ENCODE measurements at places on chromosomes 4 and X.
A peak's percentile ranks its signal among the peaks of the same experiment; 100 is the strongest.

DNA sequence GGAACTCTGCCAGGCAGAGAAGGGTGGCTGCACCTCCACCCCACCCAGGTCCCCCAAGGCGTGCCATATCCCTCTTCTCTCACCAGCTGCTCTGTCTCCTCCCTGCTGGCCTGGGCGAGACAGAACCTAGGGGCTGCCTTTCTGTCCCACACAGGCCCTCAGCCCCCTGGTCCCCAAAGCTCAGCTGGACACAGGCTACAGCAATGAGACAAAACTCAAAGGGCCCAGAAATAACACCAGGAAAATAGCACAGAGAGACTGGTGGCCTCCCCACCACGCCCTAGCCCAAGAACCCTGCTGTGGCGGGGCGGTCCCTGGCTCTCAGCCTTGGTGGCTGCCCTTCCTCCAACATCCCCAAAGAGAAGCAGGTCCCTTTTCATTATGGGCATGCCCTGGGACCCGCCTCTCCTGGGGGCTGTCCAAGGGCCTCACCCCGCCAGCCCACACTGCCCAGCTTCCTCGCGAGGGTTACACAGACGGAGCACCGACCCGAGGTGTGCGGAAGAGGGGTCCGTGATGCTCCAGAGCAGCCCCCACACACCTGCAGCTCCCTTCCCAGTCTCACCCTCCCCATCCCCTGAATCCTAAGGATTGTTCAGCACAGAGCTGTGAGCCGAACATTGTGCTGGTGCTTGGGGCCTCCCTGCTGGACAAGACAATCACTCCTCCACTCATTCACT lies 67.7 kb upstream of the HMX1 start:
- DNase-seq = no peak

DNA sequence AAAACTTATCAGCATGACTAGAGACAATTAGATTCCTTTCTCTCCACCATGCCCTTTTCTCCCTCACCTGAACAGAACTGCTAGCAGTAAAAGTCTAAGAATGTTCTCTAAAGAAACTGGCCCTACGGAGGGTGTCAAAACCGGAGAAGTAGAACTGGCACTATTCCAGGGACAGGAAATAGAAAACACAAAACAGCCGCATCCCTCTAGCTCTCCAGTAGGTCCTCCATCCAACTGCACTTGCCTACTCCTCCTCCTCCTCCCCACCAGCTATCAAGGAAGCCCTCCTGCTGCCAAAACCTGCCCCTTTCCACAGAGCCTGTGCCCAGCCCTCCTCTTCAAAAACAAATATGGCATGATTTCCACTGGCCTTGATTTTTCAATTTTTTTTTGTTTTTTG lies 28.4 kb downstream of the FUNDC1 start:
- DNase-seq = no peak

- no peak for DNase-seq
These were observed 38.2 kb downstream of the NHS start for GRCh38 chrX:17413228-17413627.

DNA sequence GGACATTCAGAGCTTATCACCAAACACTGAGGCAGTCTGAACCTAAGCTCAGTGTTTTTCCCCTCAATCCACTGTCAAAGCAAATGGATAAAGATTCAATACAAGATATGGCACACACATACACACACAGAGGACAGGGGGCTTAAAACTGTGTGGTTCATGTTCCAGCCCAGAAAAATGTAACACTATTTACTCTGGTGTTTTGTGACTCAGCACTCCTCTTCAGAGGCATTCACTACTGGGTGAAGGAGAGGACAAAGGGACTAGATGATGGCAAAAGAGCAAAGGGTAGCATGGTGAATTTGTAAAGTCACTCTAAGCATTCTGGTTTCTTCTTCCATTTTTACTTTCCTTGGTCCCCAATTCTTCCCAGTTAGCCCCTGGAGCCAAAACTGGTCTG lies 120.3 kb downstream of the ARHGEF9 start:
- DNase-seq = no peak

DNA sequence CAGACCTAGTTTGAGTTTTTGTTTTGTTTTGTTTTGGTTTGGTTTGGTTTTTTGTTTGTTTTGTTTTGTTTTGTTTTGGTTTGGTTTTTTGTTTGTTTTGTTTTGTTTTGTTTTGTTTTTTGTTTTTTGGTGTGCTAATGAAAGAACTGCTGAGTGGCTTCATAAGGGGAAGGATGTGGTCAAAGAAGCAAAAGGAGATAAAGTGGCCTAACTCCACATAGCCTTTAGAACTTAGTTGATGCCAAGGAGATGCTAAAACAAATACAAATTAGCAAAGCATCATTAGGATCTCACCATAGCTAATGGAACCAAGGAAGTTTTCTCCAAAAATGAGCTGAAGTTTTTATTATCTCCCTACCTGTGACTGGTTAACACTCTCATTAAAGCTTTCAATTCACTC lies 44.6 kb upstream of the TMEM164 start:
- no peak for DNase-seq

DNA sequence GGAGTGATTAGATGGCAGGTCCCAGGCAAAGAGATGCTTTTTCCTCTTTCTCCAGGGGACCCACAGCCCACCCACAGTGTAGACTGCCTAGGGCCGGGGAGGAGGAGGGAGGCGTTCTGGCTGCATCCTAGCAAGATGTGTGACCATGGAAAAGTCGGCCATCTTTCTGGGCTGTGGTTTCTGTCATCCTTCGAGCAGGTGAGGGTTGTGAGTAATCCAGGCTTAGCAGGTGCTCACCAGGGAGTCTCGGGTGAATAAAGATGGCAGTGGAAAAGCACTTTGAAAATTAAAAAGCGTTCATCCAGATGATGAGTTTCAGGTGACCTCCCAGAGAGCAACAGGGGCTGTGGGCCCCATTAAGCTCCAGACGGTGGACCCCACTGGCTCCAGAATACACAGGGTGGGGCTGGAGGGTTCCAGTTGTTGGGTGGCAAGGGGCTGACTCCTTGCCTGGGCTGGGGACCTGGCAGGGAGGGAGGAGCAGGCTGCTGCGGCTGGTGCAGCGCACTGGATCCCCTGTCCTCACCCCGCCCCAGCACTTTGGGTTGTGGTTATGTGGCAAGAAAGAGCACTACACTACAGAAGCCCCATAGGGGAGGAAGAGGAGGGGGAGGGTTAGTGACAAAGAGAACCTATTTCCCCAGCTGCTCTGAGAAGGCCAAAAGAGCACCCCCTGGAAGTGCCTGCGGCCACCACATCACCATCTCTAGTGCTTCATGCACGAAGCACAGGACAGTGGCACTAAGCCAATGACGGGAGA lies 23.7 kb downstream of the ELF4 start:
- peak; percentile 78 for DNase-seq

DNA sequence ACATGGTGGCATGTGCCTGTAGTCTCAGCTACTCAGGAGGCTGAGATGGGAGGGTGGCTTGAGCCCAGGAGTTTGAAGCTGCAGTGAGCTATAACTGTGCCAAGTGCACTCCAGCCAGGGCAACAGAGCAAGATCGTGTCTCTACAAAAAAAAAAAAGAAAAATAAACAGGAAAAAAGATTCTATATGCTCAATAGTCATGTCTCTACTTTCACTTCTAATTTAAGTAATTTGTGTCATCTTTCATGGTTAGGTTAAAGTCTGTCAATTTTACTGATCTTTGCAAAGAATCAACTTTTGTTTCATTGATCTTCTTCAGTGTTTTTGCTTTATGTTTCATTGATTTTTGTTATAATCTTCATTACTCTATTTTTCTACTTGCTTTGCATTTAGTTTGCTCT lies 106.2 kb upstream of the MAB21L2 start:
- DNase-seq = no peak

GRCh38 chr4:128516301-128516969 lies 228.8 kb upstream of the PGRMC2 start:
- DNase-seq = no peak

DNA sequence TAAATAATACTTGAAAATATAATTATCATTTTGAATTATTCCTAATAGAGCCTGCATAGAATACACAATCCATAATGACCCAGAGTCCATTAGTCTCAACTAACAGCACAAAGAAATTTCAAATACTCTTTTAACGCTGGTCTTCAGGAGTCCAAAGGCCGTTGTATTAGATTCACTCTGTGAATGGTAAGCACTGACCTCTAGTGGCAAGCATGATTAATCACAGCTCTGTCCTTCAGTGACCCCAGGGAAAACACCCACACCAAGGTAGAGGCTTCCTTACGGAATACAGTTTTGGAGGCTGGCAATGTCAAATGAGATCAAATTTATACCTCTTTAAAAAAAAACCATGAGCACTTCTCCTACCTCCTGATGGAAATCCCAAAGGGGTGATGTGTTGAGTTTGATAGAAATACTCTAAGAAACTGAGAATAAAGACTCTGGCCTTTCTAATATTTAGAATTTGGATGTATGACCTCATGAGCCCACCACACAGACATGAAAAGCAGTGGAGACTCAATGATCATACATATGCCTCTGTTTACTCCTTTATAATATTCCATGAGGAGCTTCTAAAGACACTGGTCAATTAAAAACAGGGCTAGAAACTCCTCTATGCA lies 147.2 kb upstream of the DKK2 start:
- no peak for DNase-seq

DNA sequence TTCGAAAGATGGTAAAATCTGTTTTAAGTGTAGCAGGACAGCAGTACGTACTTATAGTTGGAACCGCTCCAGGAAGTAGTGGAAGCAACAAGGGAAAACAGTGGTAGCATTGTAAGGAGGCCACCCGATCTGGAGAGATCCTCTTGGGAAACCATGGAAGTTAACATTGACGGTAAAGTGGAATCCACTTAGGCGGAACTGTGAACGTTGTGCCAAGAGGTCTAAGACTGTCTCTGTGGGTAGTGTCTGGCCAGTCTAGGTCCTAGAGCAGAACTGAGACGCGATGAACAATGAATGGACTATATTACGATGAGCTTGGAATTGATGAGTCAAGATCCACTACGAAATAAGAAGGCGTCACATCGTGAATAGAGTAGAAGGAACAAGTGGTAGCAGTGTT lies 124.0 kb downstream of the TENM3 start:
- no peak for DNase-seq

- no peak for DNase-seq
These were observed 87.7 kb upstream of the WWC2 start for GRCh38 chr4:183011213-183011907.

DNA sequence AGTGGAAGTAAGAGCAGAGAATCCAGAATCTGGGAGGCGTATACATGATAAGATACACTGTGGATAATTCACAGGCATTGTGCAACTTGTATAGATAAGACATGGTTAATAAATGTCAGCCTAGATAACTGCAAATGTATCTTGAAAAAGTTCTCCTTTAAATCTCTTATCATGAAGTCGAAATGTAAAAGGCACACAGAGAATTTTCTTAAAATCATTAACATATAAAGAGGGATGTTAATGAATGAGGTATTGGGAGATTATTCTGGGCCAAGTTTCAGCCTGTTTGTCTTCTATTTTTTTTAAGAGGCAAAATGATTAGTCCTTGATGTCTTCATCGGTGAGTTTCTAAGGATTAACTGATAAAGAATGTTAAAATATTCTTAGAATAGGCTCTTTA lies 835 bp downstream of the TDO2 start:
- no peak for DNase-seq

DNA sequence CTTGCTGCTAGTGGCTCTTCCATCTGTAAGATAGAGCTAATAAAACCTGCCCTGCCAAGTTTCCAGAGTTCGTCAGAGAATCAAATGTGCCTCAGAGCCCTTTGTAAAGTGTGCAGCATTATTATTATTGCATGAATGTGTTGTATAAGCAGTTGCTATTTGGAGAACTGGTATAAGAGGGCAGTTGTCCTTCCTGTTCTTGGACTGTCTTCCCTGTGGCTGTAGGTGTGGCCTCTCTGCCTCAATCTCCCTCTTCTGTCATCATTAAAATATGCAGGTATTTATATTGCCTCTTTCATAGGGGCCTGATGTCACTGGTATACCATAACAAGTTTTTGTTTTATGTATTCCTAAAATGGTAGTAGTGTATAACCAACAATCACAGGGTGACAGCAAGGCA lies 3.8 kb downstream of the MTM1 start:
- no peak for DNase-seq

- peak; percentile 32 for DNase-seq
These were observed at the start of gene ZCCHC12 for GRCh38 chrX:118823263-118824172. Gene ZCCHC12 (plus strand): TSS chrX:118823824. CDS start chrX:118825245, 1,421 bp downstream.

DNA sequence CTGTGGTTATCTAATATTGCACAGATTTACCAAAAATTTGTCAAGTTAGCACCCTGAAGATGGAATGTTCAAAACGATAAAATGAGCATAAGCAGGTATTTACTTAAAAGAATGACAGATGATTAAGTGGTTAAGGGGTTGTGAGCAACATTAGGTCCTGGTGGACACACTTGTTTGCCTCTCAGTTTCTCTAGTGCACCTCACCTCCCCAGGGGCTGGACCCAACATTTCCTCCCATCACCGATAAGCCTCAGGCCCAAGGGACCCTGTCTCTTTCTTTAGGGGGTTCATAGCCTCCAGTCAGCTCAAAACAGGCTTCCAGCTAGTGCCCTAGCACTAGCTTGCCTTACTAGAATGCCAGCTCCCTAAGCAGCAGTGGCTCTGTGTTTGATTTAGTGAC lies 88.0 kb downstream of the ATP11C start:
- DNase-seq = no peak

DNA sequence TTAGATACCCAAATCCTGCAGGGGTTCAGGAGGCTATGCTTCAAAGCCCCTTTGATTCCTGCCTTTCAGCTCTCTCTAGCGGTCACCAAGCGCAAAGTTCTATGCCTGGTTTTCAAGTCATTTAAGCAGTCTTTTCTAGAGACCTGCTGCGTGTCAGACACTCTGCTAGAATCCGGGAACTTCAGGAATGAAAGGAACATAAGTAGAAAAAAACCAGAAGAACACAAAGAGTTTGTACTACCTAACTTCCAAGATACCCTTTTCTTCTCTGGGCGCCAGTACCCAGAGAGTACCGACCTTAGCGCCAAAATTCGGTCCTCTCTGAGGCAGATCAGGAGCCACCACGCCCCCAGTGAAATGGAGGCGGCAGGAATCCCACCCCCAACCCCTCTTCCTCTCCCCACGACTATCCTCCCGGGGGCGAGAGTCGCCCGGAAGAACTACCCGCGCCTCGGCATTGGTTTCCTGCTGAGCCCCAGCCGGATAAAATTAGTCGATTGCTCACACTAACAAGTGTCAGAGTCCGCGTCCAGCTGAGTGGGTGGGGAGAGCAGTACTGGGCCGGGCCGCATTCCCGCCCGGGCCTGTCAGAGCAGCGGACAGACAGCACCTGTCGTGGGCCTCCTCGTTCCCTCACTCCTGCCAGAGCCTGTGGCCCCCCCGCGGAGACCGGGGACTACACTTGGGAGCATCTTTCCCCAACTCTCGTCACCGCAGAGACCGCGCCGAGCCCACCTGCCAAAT lies 78.8 kb downstream of the RLIM start:
- DNase-seq = no peak

DNA sequence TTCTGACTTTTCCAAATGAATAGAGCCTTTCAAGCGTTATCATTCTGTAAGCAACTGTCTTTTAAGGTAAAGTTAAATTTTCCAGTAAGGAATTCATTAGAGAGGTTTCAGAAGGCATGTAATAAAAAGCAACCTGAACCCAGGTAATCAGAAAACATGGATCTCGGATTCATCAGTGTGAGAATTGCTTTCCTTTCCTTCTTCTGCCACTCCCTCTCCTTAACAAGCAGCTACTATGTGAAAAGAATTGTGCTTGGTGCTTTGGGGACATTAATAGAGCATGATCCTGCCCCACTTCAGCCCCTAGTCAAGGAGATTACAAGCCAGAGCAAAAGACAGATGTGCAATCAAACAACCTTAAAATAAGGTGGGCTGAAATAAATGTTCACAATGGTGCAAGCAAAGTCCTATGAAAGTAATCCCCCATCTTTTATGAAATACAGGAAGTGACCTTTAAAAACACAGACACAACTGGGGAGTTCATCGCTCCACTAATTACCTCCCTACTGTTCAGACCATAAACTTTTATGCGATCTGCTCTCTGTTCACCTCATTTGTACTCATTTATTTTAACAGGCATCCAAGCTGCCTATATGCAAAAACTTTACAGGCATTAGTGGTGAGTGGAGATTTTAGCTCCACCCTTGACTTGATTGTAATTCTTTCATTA lies 122.9 kb upstream of the RASGEF1B start:
- DNase-seq = no peak
